ENCODE measurements at places on chromosomes 3 and 15.

DNA sequence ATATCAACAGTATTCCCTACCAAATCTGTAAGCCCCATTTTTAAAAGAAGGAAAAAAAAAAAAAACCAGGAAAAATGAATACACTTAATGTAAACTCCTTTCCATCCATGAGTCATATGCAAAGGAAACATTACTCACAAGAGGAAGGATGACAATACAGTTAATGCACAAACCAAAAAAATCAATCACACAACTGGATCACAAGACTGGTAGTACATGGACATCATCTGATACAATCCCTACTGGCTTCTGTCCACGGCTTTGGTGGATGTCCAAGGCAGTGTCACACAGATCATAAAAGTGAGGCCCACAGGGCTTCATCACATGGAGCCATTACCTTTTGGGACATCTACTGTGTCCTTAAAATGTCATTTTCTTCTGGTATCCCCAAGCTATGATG lies 44.0 kb downstream of the SUCLG2 start:
- DNase-seq, result no peak

- DNase-seq, result no peak
Measured at GRCh38 chr3:190306026-190306425, 16.2 kb downstream of the CLDN1 start.

DNA sequence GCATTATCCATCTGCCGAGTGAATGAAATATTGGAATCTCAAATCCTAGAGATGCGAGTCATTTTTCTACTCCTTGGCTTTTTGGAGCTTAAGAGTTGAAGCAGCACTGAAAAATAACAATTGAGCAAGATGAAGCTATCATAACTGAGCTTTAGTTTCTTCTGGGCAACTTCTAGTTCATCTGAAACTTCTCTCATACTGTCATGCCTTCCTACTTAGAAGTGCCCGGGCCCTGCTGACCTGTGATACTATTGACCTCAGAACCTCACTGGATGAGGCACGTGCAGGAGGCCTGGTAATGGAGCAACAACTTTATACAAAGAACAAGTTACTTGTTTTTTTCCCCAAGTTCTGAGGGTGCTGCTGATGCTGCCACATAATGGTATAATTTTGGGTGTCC lies 48.5 kb upstream of the P3H2 start:
- DNase-seq, result no peak

- no peak for DNase-seq
Measured at GRCh38 chr3:127834771-127835170, 12.5 kb upstream of the MGLL start.

DNA sequence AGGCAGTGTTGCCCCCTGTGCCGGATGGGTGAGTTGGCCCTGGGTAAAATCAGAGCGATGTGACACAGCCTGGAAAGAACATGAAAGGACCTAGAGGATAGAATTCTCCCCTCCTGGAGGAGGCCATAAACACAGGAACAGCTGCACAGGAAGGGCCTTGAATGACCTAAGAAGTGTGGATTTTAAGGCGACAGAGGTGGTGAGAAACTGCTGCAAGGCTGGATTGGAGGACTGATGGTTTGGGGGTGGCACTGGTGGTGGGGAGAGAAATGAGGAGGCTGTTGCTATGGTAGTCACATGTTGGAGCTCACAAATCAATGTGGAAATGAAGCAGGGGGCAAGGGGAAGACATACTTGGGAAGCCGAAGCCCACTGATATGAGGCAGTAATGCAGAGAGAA lies 13.8 kb downstream of the XIRP1 start:
- DNase-seq, result no peak

DNA sequence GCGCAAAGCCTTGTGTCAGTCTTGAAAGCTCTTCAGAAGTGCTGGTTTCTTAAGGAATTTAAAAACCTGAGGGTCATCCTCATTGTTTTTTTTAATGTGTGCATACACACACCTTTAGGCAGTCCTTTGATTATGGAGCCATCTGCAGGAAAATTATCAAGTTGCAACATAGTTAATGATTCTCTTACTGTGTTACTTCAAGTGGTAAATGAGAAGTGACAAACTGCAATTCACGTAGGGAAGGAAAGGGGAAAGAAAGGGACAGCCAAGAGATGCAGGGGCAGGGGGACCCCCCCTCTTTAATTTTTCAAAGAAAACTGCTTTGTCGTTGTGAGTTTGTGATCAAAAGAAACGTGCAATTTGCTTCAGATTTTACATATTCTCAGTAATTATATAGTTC lies 162.4 kb upstream of the CGNL1 start:
- DNase-seq, result peak; percentile 85

DNA sequence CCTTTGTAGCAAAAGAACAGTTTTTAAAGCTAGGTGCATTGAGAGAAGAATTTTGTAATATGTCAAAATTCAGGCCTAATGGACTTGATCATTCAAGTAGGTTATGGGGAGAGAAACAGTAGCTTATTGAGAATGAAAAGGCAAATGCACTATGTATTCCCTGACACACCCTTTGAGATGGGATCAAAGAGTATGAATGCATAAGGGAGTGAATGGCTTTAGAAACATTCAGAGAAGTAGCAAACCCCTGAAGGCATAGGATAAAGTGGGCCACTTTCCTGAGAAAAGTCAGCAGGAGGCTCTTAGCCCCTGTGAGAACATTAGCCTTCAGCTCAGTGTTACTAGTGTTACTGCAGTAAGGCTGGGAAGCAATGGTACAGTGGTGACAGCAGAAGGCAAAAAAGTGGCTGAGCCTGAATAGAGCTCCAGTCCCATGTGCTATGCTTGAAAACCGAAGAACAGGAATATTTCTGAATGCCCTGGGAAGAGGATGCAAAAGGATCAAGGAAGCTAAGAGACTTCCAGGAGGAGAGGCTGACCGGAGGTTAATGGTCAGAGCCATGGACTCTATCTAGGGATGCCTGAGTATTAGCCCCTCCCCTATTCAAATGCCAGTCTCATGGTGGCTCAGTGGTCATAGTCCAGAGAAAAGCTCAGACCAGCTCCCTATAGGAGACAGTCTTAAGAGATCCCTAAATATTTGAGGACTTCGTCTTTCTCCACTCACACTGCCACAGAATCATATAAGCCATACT lies 218.2 kb upstream of the SGO1 start:
- no peak for DNase-seq

DNA sequence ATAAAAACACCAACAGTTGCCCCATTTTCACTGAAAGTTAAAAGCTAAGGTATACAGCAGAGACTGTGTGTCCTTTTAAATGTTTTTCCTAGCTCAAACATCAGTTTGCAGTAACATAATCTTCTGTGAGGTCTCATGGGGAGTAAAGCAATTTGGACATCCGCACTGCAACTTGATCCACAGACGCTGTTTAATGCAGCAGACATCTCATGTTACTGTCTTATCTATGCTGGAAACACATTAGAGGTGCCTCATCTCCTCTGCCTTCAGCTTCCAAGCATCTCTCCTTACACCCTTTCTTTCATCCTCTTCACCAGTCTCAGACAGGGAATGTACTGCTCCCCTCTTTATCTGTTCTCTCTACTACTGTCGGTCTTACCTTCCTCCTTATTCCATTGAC lies 53.7 kb upstream of the ATP11B start:
- DNase-seq, result no peak

DNA sequence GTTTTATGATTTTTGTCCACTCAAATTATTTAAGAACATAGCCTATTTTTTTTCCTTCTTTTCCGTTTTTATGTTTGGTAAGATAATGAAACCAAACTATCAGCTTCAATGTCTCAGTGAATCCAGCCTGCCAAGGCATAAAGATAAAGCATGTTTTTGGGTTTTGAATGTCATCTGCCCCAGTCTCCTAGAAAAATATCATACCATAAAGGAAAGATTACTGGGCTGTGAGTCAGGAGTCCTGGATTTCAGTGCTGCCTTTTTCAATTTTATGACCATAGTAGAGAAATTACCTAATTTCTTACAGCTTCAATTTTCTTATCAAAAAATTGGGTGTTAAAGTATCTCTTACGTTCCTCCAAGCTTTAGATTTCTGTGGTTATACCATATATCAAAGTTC lies 87.5 kb downstream of the GAP43 start:
- DNase-seq, result peak; percentile 70

DNA sequence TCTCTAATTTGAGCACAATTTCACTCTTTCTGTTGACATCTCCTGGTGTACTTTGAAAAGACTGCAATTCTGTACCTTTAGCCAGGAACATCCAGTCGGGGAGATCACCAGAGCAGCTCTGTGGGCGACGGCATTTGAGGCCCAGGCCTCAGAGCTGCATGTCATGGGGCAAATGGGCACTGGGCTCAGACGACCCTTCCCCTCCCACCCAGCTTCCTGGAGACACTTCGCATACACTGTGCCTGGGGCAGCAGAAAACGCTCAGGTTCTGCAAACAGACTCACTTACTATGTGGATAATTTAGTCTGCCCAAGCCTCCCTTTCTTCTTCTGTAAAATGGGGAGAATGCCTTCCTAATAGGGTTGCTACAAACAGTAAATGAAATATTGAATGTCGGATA lies 96.9 kb downstream of the HMG20A start:
- DNase-seq, result no peak

- peak; percentile 62 for DNase-seq
Measured at GRCh38 chr3:60298141-60298540, 953.1 kb downstream of the FHIT start.

- no peak for DNase-seq
Measured at GRCh38 chr3:114405202-114405990, 111.6 kb downstream of the TIGIT start.

GRCh38 chr15:77033729-77034671 lies 36.9 kb downstream of the TSPAN3 start:
- DNase-seq, result no peak

DNA sequence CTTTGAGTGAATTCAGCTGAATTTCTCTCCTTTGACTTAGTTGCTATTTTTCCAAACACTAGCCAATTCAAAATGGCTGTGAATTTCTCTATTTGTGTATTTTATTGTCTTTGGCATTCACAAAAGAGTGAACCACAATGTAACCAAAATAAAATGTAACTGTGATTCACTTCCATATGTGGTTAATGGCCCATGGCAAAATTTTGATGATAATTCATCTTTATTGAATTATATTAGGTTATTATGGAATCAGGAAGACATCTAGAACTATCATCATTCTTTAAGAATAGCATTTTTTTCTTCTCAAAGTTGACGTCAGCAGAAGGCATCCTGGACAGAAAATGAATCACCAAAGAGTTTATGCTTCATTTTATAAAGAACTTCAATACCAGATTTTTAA lies 705.3 kb upstream of the NAALADL2 start:
- DNase-seq, result no peak
